ENCODE measurements at places on chromosomes 6 and 20.

GRCh38 chr20:14696478-14696877 is 359.1 kb upstream of the FLRT3 start:
- no peak for DNase-seq

GRCh38 chr20:40493071-40493470 is 196.0 kb downstream of the MAFB start:
- no peak for DNase-seq

DNA sequence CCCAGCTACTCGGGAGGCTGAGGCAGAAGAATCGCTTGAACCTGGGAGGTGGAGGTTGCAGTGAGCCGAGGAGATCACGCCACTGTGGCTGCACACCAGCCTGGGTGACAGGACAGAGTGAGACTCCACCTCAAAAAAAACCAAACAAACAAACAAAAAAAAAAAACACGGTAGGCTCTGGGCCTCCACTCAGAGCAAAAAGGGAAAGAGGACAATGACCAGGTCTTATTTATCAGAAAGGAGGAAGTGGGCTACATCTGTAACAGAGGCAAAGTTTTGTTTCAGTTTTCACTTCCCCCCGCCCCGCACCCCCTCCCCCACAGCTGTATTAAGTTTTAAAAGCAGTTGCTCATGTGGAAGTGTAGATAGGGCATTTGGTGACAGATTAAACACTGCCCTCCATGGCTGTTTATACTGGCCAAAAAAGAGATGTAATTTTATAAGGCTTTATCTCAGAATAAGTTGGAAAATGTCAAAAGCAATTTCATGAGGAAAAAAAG is 114.6 kb downstream of the RCAN2 start:
- DNase-seq = no peak

- DNase-seq = no peak
Measured at GRCh38 chr20:12028771-12029170, 111.1 kb downstream of the BTBD3 start.

DNA sequence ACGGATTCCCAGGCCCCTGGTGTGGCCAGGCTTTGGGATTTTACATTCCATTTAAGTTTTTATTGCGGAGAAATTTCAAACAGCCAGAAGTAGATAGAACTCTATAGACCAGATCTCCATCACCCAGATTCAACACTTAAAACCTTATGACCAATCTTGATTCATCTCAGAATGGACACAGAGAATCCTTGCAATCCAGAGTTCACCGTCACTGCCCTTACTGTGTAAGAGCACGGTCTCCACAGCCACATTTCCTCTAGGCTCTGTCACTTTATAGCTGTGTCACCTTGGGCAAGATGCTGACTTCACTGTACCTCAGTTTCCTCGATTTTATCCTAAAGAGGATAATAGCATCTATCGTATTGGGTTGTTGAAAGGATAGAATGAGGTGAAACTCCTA is 979 bp downstream of the ZNF133 start:
- DNase-seq = no peak
